Thyroid gland (tissue), 4 donors: ENCODE measurements at places on chromosomes 5 and 9. TPM values are rescaled to one million over a fixed set of nuclear protein-coding genes. Genes with fewer than 3 reads are reported as not detected.

MOB3B gene
- total RNA-seq: 17.3 TPM

BARHL1 gene
- total RNA-seq: not detected

ADAM19 gene
- total RNA-seq: 9.5 TPM

- DNase-seq: peak; percentile 42
Observed at GRCh38 chr5:81393783-81394718, at the start of gene ACOT12. TSS of gene ACOT12 (minus strand) at chr5:81394134. CDS start at chr5:81394114, 20 bp downstream.
